Putamen (tissue), 1 donor: ENCODE measurements at places on chromosomes 6 and 20.
A peak's percentile ranks its signal among the peaks of the same experiment; 100 is the strongest.

DNA sequence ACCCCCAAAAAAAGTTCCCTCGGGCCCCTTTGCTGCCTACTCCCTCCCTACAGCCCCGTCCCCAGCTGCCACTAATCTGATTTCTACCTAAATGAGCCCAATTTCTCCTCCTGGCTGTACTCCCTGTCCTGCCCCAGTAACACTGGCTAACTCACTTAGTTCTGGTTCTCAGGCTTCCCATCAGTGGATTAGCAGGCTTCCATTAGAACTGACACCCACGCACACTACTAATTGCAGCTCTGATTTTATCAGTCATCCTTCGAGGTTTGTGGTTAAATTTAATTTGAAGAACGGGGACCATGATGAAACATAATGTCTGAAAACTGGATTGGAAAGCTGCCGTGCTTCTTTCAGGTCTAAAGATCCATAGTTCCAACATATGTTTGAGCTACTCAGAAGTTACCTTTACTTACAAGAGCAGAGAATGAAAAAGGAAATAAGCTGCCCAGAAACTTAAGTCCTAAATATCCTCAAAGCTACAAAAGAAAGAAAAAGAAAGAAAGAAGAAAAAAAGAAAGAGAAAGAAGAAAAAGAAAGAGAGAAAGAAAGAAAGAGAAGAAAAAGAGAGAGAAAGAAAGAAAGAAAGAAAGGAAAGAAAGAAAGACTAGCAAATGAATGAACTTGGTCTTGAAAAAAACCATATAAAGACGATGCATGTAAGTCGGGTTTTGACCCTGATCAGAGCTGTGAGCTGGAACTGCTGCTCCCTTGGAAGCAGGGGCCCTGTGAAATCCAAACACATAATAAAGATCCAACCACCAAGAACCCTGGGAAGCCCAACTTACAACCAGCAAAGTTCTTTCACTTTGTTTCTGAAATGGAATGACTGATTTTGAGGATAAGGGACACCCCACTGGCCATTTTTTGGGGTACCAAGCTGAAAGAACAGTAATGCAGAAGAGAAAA, 51.7 kb downstream of the CNKSR3 start:
- no peak for DNase-seq

DNA sequence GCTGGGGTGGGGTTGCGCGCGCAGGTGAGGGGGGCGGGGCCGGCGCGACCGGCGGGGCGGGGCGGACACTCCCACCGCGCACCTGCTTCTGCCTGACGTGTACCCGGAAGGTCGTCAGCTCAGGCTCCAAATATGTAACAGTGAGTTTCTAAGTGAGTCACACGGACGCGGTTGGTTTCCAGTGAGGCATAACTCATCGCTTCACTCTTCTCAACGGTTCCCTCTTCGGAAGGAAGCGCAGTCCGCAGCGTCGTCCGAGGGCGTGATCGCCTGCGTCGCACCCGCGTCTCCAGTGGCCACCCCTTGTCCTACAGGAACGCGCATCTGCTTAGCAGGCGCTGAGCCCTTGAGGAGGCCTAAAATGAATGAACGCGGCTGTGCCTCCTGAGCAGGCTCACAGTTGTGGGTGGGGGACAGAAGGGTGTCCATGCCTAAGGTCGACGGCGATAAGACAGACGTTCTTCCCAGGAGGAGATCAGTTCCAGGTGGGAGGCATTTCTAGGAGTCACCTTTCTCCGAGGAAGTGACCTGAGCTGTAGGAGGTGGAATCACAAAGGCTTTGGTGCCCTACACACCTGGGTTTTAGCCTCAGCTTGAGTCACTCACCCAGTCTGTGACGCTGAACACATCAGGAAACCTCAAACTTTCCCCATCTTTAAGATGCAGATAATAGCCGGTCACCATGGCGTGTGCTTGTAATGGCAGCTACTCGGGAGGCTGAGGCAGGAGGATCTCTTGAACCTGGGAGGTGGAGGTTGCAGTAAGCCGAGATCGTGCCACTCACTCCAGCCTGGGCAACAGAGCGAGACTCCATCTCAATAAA, 50.9 kb upstream of the EZR start:
- peak; percentile 74 for DNase-seq

DNA sequence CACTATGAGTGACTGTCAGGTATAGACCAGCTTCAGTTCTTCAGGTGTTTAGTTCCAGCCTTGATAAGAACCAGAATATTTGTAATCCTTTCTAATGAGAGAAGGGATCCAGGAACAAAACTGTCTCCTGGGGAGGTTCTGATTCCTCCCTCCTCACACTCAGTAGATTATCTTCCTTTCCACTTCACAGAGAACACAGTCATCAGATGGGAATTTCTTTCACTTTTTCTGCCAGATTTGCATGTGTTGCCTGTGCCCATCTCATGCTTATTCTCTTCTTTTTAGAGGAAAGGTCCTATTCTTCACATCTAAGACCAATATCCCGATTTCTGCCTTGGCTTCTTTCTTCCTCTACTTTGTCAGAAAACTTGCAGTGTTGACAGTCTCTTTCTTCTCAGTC, 50.8 kb downstream of the CD109 start:
- DNase-seq, result no peak

- DNase-seq, result no peak
These were observed 21.5 kb downstream of the SYNJ2 start for GRCh38 chr6:158002951-158003853.

DNA sequence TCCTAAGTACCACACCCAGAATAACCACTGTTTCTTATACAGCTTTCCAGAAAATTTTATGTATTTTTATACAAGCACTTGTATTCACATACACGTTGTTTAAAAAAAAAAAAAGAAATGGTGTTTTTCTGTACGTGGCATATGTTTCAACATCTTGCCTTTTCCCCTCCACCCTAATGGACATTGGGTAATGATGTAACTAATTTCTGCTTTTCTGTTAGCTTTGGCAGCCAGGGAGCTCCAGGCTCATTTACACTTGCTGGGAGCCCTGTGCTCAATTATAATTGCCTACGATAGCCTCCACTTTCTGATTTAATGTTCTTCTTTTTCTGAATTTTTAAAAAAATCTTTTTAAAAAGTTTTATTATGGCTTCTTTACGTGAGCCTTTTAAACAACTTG, 352.4 kb downstream of the UTRN start:
- no peak for DNase-seq

DNA sequence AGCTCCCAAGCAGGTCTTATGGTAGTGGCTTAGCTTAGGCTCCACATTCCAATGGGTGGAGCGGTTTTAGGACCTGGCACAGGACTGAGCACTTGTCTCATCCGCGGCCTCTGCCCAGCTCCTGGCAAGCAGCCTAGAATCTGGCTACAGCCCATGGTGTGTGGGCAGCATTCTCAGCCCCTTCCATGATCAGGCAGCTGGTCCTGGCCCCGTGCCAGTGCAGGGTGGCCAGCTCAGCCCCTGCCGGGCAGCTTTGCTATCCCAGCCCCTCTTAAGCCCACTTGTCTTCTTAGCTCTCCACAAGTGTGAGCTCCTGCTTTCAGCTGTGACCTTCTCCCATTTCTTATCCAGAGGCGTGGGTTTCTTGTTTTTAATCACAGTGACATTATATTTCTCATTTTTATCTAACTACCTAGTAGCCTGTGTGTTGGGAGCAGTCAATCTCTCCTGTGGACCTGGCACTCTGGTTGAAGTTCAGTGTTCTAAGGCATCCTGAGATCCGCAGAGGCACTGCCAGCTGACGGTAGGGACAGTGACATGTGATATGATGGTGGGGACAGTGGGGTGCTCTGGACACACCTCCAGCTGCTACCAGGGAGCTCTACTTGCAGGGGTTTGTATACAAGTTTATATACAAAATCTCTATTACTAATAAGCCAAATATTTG, 119.9 kb upstream of the PRND start:
- peak; percentile 87 for DNase-seq

- no peak for DNase-seq
These were observed 8.8 kb upstream of the MUC21 start for GRCh38 chr6:30974490-30975252.

GRCh38 chr6:151753581-151753980, 53.9 kb upstream of the ESR1 start:
- no peak for DNase-seq

DNA sequence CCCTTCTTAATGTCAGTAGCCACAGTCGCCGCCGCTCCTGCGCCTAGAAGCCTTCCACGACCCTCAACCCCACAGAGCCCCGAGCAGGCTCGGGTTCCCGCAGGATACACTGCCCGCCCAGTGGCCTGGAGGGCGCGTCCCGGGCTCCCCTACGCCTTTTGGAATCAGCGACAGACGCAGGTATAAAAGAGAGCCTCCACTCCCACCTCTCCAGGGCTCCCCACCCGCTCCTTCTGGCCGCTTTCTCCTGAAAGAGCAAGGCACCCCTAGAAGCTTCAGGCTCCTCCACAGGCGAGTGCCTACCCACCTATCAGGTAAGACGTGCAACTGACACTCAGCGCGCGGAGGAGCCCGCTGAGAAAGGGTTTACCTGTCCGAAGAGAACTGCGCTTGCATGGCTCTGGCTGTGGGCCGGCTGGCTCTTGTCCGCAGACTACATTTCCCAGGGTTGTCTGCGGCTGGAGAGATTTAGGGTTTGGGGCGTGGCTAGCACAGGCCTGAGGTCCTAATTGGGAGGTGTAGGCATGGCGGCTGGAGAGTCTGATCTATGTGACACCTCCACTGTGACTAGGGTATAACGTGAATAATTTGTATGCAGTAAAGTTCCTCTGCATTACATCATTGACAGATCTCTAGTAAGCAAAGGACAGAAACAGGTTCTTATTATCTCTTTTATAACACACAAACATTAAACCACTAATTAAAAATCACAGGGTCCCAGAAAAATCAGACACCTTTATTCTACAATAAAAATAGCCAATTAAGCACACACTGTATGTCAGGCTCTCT, 13.5 kb upstream of the ZNF391 start:
- peak; percentile 74 for DNase-seq

- no peak for DNase-seq
These were observed 119.2 kb downstream of the MRPL14 start for GRCh38 chr6:44007818-44008621.

DNA sequence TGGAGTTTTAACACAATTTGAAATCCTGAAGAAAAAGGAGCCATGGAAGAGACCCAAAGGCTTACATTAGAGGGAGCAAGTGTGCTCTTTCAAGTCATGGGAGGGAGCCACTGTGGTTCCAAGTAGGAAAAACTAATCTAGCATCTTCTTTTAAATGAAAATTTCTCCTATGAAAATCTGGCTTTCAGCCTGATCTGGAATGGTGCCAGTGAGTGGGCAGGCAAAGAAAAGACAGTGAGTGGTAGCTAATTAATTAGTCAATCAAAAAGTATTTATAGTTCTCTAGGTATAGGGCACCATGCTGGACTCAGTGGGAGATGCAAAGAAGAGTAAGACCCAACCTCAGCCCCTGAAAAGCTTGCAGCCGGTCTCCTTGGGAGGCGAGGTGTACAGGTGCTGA, 21.9 kb downstream of the CAP2 start:
- DNase-seq, result peak; percentile 53

- DNase-seq, result no peak
These were observed 92.9 kb upstream of the TOX2 start for GRCh38 chr20:43821795-43822194.

DNA sequence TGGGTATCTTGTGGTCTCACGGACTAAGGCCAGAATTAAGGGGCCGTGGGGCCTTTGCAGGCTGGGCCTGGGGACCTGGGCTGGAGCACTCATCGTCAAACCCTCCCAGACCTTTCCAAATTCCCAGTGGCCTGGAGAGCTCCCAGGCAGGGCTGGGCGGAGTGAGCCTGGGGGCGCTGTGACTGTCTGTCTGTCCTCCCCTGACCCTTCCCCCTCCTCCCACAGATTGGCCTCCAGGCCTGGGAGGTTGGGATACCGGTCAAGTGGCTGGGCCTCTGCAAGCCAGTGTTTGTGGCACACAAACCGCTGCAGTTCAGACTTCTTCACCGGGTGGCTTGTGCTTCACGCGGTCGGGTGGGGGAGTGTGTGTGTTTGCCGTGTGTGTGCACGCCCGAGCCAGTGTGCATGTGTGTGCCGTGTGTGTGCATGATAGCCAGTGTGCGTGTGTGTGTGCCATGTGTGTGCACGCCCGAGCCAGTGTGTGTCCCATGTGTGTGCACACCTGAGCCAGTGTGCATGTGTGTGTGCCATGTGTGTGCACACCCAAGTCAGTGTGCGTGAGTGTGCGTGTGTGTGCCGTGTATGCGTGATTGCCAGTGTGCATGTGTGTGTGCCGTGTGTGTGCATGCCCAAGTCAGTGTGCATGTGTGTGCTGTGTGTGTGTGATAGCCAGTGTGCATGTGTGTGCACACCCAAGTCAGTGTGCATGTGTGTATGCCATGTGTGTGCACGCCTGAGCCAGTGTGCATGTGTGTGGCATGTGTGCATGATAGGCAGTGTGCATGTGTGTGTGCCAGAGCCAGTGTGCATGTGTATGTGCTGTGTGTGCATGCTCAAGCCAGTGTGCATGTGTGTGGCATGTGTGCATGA, 6.3 kb downstream of the RBBP8NL start:
- DNase-seq, result no peak

- DNase-seq, result no peak
These were observed 8.0 kb upstream of the UQCC2 start for GRCh38 chr6:33719326-33719987.

GRCh38 chr20:37804584-37805566, 98.1 kb upstream of the VSTM2L start:
- peak; percentile 60 for DNase-seq

GRCh38 chr20:6180531-6180930, 57.7 kb upstream of the FERMT1 start:
- DNase-seq, result no peak

DNA sequence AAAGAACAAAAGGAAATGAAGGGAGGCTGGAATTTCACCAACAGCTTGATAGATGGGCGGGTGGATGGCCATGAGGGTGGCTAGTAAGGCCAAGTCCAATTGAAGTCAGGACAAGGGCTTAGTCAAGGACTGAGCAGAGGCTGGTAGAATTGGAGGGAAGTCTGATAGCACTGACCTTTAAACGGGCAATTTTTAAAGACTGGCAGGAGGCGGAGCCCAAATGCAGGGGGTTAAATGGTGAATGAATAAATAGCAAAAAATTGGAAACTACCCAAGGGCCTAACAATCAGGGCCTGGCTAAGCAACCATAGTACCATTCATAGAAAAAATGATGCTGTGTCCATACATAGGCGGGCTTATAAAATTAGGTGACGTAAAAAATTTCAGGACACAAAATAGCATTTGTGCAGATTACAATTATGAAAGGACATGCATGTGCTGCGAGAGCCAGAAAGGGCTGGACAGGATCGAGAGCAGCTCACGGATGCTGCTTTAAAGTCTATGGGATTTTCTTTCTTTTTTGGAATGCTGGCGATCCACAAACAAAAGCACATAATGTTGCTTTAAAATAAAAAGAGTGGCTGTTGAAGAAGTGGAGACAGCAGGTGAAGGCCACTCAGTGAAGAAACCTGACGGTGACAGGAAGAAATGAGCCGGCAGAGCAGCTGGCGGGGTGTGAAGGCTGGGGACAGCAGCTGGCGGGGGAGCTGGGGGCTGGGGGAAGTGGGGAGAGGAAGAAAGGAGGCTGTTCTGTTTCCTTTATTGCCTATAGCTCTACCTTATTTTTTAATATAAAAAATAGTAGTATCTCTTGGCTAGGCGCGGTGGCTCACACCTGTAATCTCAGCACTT, 42.8 kb upstream of the TAF8 start:
- DNase-seq, result peak; percentile 19
